CD4-positive, alpha-beta memory T cell (primary cell): ENCODE measurements at places on chromosomes 12 and 14.

DNA sequence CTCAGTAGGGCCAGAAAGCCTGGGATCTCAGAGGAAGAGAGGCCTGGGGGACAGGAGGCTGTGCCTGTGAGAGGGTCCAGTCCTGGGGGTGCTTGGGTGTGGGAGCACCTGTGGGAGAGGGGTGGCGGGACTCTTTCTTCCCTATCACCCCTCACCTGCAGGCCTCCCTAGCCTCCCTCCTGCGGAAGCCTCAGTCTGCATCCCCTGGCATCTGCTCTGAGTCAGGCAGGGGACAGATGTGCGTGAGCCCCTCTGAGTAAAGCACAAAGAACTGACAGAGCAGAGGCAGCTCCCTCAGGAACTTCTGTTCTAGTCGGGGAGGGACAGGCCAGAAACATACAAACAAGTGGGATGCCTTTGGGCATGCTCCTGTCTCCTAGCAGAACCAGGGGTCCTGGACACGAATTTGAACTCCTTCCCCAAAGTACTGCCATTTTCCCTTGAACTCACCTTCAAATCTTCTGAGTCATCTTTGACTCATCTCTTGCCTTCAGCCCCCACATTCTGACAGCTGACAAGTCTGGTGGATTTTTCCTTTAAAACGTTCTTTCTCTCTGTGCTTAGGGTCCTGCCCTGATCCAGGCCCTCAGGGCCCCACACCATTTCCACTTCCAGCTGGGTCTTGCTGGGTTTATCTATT, 8.5 kb upstream of the HSP90AA1 start:
- no peak for DNase-seq

GRCh38 chr14:79186523-79186922, 1016.4 kb downstream of the NRXN3 start:
- DNase-seq, result no peak

DNA sequence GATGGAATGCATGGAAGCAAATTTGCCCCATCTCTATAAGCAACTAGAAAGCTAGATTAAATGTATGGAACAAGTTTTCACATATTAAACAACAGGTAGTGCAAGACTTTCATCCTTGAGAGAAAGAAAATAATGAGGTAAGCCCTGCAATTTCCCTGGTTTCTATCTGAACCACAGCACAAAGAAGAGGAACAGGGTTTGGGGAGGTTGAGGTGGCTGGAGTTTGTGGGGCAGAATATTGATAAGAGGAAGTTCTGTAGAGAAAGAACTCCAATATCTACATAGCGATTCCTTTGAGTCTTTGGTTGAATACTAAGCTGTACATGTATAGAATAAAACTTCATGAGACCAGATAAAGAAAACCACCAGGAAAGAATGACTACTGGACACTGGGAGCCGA, 96.3 kb upstream of the CCND2 start:
- no peak for DNase-seq

DNA sequence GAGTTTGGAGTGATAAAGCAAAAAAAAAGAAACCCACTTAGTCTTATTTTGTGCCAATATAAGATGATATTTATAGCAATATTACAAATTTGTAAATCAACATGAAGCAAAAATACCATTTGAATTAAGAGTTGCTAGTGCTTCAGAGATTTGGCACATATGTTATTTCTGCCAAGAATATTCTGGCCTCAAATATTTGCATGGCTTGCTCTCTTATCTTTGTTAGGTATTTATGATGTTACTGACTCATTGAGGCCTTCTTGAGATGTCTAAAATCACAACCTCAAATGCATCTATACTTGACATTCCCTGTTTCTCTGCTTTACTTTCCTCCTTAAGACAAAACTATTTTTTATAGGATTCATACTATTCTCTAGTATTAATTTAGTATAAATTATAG, 301.5 kb downstream of the NELL2 start:
- no peak for DNase-seq

DNA sequence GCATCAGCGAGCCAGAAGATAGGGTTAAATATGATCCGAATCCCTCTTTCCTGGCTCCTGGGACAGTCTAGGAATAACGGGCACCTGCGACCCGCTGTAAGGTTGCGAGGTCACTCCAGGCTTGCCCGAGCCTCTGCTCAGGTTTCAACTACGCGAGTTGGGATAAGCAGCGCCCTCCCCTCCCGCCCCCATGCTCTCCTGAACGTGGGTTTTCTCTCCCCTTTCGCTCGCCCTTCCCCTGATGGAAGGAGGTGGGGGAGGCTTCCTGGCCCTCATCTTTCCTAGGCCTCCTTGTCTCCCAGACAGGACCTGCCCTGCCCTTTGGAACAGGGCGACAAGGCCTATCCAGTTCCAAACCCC, 753 bp upstream of the ATP5MC2 start:
- DNase-seq, result no peak

- DNase-seq, result no peak
These were observed 172.0 kb downstream of the RERGL start for GRCh38 chr12:17918013-17918412.

GRCh38 chr12:54018468-54018984, 9.7 kb upstream of the HOXC6 start:
- no peak for DNase-seq

DNA sequence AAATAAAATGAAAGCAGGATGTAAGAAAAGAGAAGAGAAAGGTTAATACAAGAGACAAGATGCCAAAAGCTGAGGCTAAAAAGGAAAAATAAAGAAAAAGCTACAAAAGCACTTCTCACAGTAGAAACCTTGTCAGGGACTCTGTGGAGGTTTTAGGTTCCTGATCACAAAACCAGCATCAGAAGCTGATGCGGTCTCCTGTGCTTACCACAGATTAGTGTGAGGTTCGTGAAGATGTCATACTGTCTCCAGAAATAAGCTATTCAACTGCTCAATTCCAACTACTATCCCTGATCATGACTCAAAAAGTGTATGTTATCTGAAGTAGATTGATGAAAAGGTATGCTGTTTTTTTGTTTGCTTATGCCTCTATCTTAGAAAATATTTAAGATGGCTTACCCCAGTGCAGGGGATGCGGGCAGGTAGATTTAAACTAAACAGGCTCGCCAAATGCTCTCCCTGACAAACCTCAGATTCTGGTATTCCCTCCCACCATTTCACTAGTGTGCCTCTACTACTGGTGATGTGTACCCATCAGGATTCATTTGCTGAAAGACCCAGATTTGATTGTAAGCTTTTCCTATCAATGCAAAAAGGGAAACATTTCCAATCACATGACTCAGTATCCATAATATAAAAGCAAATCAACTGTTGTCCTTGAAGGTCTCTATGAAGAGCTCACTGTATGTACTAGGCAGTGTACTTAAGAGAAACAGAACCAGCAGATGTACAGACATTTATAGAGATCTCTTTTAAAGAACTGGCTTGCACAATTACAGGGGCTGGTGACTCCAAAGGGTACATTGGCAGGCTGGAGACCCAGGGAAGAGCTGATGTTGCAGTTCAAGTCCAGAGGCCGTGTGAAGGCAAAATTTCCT, 169.5 kb upstream of the FOXN3 start:
- DNase-seq, result peak; percentile 4

GRCh38 chr12:8712572-8712971, 14.8 kb downstream of the RIMKLB start:
- no peak for DNase-seq

DNA sequence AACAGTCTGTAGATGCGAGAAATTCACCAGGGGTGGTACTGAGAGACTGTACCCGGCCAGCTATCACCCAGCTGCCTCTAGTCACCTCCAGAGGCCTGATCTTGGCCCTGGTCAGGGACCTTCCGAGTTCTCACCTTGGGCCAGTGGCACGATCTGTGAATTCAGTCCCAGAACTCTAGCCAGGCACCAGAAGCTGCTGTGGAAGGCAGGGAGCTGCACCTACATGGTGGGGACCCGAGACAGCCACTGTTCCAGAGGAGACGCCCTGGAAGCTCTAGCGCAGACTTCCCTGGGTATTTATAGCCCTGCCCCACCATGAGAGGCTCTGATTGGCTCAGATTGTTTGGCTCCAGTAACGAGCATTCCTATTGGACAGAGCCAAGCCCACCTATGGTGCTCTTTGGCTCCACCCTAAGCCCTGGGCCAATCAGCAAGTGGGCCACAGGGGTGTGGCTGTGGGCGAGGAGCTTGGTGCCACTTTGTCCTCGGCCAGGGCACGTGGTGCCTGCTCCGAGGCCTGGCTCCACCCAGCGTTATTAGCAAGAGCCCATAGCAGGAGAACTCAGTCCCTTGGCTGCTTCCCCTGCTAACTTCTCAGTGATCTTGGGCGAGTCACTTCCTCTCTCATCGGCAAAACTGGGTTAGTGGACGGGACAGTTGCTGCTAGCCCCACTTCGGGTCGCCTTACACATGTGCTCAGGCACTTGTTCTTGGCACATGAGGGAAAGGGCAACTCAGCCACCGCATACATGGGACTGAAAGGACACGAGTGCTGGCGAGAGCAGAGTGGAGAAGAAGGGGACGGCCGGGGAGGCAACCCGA, 89.0 kb upstream of the BCL11B start:
- DNase-seq, result no peak

- DNase-seq, result no peak
These were observed 168.1 kb upstream of the DAAM1 start for GRCh38 chr14:59020382-59020781.

GRCh38 chr14:68312884-68313610, 479.8 kb downstream of the ZFP36L1 start:
- DNase-seq, result no peak

GRCh38 chr12:46233423-46233822, 35.4 kb downstream of the SLC38A1 start:
- DNase-seq, result no peak

GRCh38 chr14:96060186-96060933, 21.2 kb downstream of the C14orf132 start:
- no peak for DNase-seq

- DNase-seq, result no peak
These were observed 147.6 kb downstream of the BRMS1L start for GRCh38 chr14:35973770-35974169.

DNA sequence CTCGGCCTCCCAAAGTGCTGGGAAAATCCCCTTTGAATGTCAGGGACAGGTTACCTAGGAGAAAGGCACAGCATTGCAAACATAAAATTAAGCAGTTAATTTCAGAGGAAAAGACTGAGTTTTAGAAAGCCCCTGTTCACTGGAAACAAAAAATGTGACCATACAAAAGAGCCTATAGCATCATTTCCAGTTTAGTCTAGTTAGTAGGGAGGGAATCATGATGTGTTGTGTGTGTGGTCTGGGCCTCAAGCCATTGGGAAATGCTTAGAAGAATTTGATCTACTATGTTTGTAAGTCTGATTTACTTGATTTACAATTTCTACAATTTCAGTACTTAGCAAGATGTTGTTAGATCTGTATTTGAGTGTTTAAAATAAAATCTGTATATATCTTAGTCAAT, 47.1 kb upstream of the RERG start:
- DNase-seq, result no peak

DNA sequence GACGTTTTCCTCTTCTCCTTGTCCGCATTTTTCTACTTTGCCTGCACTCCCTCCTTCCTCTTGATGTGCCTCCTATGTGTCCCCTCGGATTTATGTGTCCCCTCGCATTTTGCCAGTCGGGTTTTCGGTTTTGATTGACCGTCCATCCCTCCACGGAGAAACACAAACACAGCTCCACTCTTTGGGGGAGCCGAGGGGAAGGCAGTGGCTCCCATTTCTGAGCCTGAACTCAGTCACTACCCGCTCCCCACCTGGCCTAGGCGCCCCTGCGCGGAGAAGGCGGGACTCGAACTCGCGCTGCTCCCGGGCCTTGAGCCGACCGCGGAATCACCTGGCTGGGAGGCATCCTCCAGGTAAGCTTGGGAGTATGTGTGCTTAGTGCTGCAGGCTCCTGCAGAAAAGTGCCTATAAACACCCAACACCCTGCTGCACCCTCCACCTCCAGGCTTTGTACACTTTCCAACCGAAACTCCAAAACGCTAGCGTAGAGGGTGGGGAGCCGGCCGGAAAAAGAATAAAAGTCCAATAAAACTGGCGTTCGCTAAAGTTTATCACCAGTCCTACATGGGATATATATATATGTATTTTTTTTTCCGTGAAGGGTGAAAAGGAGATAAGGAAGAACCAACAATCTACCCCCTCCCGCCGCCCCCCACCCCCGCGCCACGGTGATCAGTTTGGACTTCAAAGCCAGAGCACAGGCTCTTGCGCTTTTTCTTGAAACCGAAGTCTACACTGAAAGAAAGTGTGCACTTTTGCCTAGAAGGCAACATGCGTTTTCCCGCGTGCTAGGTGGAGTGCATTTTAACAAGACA, 3.3 kb upstream of the CCND2 start:
- DNase-seq, result peak; percentile 28

DNA sequence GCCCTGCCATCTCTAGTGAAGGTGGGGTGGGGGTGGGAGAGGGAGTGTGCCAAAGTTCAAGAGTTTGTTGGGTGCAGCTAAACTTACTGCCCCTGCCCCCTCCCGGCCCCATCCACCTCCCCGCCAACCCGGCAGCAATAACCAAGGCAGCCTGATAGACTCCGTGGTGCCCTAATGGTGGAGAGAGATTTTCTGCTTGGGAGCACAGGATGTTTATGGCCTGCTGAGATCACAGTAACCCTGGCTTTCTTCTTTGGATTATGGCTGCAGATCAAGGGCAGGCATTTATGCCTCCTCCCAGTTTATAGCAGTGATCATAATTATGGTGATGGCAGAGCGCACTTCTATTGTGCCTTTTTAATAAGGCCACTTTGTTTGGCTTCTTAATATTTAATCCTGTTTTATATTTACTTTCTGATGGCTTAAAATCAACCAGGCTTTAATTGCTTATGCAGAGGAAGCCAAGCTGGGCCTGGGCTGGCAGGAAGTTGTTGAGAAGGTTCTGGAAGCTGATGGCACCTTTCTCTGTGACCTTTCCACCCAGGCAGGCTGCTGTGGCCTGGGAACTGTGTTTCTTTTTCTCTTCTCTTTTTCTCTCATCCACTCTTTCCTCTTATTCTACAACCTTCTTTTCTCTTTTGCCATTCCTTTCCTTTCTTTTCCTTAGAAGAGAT, 256.8 kb upstream of the FKBP4 start:
- DNase-seq, result no peak

DNA sequence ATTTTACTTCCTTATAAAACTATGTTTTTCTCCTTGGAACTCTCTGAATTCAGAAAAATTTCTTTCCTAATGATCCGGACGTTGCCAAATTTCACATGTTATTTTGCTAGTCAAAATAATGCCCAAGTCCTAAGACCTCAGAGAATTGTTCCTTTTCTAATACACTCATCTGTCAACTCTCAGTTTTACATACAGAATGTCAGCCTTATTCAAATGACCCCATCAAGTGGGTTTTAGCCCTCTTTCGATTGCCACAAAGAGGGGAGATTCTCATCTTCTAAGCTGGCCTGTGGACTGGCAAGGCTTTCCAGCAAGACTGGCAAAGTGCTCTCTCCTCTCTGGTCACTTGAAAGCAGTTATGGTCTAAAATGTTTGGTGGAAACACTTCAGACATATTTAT, 99.3 kb upstream of the GPHB5 start:
- DNase-seq, result no peak

DNA sequence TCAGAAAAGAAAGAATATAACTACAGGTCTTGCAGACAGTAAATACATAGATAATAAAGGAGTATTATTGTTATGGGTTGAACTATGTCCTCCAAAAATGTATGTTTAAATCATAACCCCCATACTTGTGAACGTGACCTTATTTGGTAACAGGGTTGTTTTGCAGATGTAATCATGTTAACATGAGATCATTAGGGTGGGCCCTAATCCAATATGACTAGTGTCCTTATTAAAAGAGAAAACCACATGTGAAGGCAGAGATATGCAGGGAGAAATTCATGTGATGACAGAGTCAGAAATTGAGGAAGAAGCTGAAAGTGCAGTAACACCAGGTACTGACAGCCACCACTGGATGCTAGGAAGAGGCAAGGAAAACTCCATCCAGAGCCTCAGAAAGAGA, 29.0 kb downstream of the MAGOHB start:
- no peak for DNase-seq
